ENCODE measurements at places on chromosomes 3 and 15.

DNA sequence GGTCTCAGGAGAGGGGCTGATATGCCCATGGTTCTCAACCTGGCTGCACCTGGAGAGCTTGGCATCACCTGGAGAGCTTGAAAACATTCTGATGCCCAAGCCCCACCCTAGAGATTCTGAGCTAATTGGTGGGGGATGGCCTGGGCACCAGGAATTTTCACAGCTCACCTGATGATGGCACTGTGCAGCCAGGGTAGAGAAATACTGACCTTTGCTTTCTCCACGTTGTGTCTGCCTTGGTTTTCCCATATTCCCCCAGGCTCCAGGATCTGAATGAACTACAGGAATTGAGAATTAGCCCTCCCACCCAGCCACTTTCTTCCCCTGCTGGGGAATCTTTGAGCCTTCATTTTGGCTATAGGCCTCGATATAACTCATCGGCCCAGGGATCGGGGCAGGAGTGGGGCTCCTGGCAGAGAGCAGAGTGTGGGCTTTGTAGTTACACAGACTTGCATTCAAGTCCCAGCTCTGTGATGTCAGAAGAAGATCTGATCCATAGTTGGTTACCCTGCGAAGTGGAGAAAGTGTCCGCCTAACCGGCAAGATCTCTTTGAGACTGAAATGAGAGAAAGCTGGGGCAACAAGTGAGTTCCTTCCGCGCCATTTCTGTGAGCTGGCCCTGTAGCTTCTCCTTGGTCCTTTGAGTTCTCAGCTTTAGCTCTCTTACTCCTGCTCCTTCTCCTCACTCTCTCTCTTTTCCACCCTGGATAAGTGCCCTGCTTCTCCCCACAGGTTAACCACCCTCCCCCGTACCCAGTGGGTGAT lies 33.1 kb upstream of the UBE2Q2 start:
- no peak for DNase-seq

GRCh38 chr3:71681224-71681668 lies 44.0 kb downstream of the EIF4E3 start:
- DNase-seq = no peak

GRCh38 chr15:96851613-96852012 lies 521.1 kb downstream of the NR2F2 start:
- no peak for DNase-seq

GRCh38 chr3:15578289-15578867 lies 23.0 kb downstream of the HACL1 start:
- no peak for DNase-seq

- DNase-seq = no peak
Measured at GRCh38 chr15:34818526-34818925, 23.2 kb upstream of the ACTC1 start.

- DNase-seq = no peak
Measured at GRCh38 chr3:141434255-141434654, 52.6 kb upstream of the RASA2 start.

DNA sequence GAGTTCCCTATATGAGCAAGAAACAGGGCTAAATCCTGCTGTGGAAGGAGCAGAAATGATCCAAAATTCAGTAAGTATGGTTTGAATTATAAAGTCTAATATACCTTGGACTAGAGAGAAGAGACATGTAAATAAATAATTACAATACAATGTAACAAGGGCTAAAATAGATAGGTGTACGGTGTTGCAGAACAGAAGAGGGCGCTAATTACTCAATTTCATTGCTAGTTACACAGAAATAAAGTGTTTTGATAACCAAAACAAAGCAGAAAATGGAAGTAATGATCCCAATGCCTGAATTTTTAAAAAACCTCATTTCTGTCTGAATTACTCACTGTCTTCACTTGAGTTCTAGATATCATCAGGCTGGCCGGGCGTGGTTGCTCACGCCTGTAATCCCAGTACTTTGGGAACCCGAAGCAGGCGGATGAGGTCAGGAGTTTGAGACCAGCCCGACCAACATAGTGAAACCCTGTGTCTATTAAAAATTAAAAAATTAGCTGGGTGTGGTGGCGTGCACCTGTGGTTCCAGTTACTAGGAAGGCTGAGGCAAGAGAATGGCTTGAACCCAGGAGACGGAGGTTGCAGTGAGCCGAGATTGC lies 8.3 kb upstream of the PLCH1 start:
- DNase-seq = peak; percentile 42

DNA sequence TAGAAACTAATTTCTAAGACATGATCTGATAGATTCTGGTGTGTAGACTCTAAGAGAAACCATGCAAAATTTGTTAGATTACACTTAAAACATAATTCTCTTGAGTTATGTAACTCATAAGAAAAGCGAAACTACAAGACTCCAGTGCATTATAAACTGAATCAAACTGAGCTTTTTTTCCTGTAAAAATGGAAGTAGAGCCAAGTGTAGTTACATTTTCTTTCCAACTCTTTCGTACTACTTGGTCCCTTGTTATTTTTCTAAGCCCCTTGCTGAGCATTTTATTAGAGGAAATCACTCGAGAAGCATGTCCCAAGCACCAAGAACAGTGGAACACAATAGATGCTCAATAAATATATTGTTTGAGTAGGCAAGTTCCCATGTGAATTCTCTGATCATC lies 130.2 kb downstream of the GADL1 start:
- no peak for DNase-seq

DNA sequence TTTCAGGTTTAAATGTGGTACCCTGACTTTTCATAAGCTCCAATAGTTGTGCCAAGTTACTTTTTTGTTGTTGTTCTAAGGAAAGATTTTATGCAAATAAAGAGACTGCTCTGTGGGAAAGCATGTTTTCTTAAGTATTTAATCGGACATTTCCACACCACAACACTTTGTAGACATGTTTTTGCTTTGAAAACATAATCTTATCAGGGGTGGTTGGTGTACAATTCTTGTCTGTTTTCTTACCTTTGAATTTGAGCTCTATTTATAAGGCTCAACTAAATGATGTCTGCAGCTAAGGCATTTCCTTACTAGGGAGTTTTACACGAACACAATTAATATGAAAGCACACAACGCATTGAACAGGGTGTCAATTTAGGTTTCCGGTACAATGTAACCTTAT lies 81.5 kb upstream of the CDIN1 start:
- no peak for DNase-seq

DNA sequence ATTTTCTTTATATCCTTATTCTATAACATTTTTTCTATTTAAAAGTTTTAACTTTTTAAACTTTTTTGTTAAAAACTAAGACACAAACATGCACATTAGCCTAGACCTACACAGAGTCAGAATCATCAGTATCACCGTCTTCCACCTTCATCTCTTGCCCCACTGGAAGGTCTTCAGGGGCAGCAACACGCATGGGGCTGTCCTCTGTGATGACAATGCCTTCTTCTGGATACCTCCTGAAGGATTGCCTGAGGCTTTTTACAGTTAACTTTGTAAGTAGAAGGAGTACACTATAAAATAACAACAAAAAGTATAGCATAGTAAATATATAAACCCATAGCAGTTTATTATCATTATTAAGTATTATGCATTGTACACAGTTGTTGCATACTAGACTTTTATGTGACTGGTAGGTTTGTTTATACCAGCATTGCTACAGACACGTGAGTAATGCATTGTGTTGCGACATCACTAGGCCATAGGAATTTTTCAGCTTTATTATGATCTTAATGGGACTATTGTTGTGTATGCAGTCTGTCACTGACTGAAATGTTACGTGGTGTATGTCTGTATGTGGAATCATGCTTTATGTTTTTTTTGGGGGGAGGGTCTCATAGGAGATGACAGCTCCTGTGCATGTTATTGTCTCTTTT lies 18.2 kb downstream of the ATP1B3 start:
- DNase-seq = no peak

GRCh38 chr3:41872157-41872556 lies 89.7 kb downstream of the ULK4 start:
- no peak for DNase-seq

DNA sequence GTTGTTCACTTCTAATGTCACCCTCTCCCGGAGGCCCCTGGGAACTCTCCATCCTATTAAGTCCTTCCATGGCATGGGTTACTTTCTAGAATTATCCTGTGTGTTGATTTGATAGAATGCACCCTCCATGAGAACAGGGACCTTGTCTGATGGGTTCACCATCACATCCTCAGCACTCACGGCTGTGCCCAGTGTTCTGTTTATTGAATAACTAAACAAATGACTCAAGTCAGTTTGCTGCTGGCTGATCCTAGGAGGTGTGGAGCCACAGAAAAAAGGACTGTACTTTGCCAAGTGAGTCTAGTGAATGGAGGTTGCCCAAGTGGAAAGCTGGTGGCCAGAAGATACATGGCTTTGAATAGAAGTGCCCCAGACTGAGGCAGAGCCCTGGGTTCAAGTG lies 48.5 kb upstream of the RAB6B start:
- DNase-seq = no peak

- DNase-seq = no peak
Measured at GRCh38 chr15:71627604-71628003, 182.8 kb upstream of the NR2E3 start.

DNA sequence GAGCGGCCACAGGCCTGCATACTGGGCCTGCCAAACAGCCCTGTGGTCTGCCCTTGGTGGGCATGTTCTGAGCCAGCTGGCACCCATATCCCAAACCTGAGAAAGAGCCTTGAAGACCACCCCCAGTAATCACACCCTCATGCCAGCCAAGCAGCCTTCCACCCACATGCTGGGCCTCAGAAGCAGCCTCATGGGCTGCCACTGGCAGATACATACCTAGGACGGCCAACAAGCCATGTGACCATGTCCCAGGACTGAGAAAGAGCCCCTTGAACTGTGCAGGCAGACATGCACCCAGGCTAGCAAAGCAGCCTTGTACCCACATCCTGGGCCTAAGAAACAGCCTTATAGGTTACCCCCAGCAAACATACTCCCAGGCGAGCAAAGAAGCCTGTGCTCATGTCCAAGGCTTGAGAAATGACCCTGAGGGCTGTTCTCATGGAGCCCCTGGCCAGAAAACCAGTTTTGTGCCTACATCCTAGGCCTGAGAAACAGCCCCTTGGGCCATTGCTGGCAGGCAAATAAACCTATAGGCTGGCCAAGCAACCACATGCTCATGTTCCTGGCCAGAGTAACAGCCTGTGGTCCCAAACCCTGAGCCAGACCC lies 24.9 kb downstream of the TUBGCP5 start:
- DNase-seq = no peak

DNA sequence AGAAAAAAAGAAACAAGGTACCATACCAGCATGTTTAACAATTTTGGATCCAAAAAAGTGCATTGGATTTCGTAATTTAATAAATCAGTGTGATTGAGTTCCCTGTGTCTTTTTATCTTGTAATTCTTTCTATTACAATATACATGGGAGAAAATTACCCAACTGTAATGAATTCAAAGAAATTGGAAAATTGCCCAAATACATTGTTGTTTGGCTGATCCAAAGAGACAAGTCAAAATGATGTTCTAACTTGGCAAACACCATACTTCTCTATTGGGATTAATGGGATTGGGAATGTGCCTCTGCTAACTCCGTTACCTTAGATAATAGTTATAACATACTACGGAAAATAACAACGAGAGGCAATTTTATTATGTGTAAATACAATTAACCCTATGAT lies 1097.1 kb downstream of the ROBO1 start:
- DNase-seq = peak; percentile 23
